ENCODE measurements at places on chromosomes 11 and 22. TPM values are rescaled to one million over a fixed set of nuclear protein-coding genes. Genes with fewer than 3 reads are reported as not detected.
A peak's percentile ranks its signal among the peaks of the same experiment; 100 is the strongest.

Gene TSGA10IP
- polyA plus RNA-seq = not detected

- DNase-seq = no peak
Measured at GRCh38 chr22:24435323-24435645, 7.9 kb downstream of the ADORA2A start.

- no peak for DNase-seq
Measured at GRCh38 chr22:26170795-26171580, 1.7 kb downstream of the SEZ6L start.

GRCh38 chr11:64357446-64357845, 1.5 kb upstream of the RPS6KA4 start:
- DNase-seq = no peak

GRCh38 chr11:27497284-27497866, 9.2 kb downstream of the LIN7C start:
- peak; percentile 15 for DNase-seq
